B cell (primary cell): ENCODE measurements at places on chromosomes 12 and 14.

DNA sequence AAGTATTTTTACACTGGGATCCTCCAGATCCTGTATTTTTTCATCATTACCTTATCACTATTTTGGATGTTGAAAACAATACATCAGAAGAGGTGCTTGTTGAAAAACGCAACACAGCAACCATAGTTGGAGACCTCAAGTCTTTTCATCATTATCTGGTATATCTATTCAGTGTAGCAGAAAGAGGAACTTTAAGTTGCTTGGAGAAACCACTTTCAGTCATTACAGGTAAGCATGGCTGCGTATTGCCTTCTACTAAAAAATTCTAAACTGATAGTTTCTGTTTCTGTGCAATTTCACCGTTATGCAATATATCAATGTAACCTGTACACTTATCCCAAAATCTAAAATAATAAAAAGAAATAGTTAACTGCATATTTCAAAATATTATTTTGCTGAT lies 32.2 kb upstream of the PTPRQ start:
- H3K36me3 ChIP-seq: no peaks in the 10 kb centered on the region
- no peak for DNase-seq
- H3K4me3 ChIP-seq: no peak overlapping the region
- no peaks in the 10 kb centered on the region for H3K27me3 ChIP-seq

DNA sequence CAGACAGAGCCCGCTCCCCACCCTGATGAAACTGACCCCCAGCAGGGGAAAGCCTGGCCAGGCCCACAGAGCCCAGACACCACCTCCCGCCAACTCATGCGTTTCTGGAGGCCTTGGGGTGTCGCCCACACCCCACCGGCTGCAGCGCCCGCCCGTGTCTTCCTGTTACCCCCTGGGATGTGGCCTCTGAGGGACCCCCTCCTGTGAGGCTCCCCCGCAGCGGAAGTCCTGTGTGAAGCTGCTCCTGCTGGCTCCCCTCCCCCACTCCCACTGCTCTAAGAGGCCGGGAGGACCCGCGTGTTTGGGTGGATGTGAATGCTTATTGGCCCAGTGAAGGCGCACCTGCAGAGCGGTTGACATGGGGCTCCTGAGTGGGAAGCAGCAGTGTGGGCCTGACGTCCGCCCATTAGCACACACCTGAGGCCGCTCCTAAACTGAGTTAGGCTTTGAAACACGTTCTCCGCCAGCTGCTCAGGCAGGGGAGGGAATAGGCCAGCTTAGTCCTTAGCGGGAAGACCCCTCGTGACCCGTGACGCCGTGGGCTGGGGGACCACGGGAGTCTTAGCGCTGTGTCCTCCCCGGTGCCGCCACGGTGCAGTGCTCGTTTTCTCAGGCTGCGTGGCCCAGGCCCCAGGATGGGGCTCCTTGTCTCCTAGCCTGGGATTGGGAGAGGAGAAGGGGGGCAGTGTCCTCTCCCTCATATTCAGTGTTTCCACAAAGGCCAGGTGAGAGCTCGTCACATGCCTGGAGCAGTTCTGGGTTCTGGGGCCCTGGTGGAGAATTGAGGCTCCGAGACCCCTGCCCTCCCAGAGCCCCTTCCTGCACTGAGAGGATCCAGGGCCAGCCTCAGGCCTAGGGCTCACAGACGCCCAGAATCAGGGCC lies 323.4 kb upstream of the SFSWAP start:
- no peak overlapping the region for H3K4me3 ChIP-seq
- H3K27ac ChIP-seq: no peak overlapping the region
- no peaks in the 10 kb centered on the region for H3K4me1 ChIP-seq
- no peaks in the 10 kb centered on the region for H3K27me3 ChIP-seq
- no peaks in the 10 kb centered on the region for H3K36me3 ChIP-seq

GRCh38 chr12:25653487-25654175 lies 100.5 kb upstream of the LMNTD1 start:
- DNase-seq: no peak
- H3K27ac ChIP-seq: no peak overlapping the region
- no peak overlapping the region for H3K4me3 ChIP-seq
- no peaks in the 10 kb centered on the region for H3K36me3 ChIP-seq
- no peaks in the 10 kb centered on the region for H3K27me3 ChIP-seq

- H3K4me1 ChIP-seq: no peaks in the 10 kb centered on the region
- H3K27me3 ChIP-seq: no peaks in the 10 kb centered on the region
- H3K27ac ChIP-seq: no peak overlapping the region
- H3K4me3 ChIP-seq: no peak overlapping the region
- no peaks in the 10 kb centered on the region for H3K36me3 ChIP-seq
- DNase-seq: no peak
These were observed 209.1 kb downstream of the TTC7B start for GRCh38 chr14:90607141-90607540.

GRCh38 chr14:36784541-36784940 lies 122.9 kb downstream of the PAX9 start:
- H3K27ac ChIP-seq: no peak overlapping the region
- no peak for DNase-seq
- no peaks in the 10 kb centered on the region for H3K27me3 ChIP-seq
- no peaks in the 10 kb centered on the region for H3K4me1 ChIP-seq
- no peaks in the 10 kb centered on the region for H3K36me3 ChIP-seq

GRCh38 chr14:77421201-77421600 lies 2.1 kb downstream of the NOXRED1 start:
- H3K4me1 ChIP-seq: no peaks in the 10 kb centered on the region
- H3K36me3 ChIP-seq: peaks cover 6% of the 10 kb centered on the region

GRCh38 chr12:39205969-39206368 lies 237.0 kb downstream of the KIF21A start:
- H3K27ac ChIP-seq: no peak overlapping the region
- H3K4me3 ChIP-seq: no peak overlapping the region
- no peak for DNase-seq
- H3K36me3 ChIP-seq: no peaks in the 10 kb centered on the region
- no peaks in the 10 kb centered on the region for H3K27me3 ChIP-seq

DNA sequence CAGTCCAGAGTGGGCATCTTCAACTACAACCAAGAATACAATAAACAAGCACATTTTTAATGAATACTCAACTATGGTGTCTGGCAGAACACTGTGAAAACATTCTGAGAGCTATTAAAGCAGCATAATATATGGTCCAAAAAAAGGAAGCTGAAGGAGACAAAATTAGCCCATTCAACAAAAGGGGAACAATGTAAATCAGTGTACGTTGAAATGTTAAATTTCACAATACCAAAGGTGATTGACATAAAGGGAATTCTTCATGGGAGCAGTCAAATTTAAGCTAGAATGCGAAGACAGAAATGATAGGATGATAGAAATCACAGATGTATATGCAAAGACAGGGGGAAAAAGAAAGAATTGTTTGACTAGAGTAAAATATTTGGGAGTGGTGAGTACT lies 41.3 kb upstream of the SYCP3 start:
- DNase-seq: no peak
- no peaks in the 10 kb centered on the region for H3K27me3 ChIP-seq
- peaks cover 6% of the 10 kb centered on the region for H3K36me3 ChIP-seq
- peaks cover 7% of the 10 kb centered on the region for H3K4me1 ChIP-seq
- no peak overlapping the region for H3K4me3 ChIP-seq
- no peak overlapping the region for H3K27ac ChIP-seq

- no peaks in the 10 kb centered on the region for H3K36me3 ChIP-seq
- H3K4me3 ChIP-seq: no peak overlapping the region
- H3K27me3 ChIP-seq: no peaks in the 10 kb centered on the region
- DNase-seq: no peak
- H3K27ac ChIP-seq: no peak overlapping the region
These were observed 210.6 kb upstream of the ABCD2 start for GRCh38 chr12:39830171-39830570.

- no peak overlapping the region for H3K4me3 ChIP-seq
- H3K36me3 ChIP-seq: no peaks in the 10 kb centered on the region
- H3K4me1 ChIP-seq: peaks cover 8% of the 10 kb centered on the region
- DNase-seq: no peak
These were observed 4.6 kb upstream of the SAMD4A start for GRCh38 chr14:54562334-54562733.

DNA sequence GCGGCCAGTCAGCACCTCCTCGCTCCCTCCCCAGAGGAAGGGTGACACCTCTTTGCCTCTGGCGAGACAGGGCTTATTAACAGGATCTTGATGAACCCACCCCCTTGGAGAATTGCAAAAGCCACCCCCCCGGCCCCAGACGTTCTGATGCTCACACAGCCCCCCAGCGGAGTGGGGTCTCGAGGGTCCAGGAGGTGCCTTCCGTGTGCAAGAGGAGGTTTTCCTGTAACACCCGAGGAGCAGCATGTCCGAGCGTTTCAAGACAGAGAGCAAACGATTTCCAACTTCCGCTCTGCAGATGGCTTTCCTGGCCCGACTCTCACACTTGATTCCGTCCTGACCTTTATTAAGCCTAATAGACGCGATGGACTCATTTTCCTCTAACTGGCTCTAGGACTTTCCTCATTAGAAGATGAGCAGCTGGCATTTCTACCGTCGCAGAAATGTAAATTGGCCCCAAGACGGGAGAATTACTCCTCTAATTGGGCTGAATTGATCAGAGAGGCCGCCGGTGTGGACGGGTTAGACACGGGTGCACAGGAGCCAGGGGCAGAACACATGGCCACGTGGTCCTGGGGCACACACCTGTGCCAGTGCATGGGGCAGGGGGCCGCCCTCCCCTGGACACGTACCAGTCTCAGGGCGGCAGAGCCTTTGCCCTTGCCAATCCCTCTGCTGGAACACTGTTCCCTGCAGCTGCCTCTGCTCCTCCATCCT lies 84.4 kb downstream of the NOC4L start:
- H3K36me3 ChIP-seq: no peaks in the 10 kb centered on the region
- H3K4me1 ChIP-seq: no peaks in the 10 kb centered on the region
- no peaks in the 10 kb centered on the region for H3K27me3 ChIP-seq
- no peak overlapping the region for H3K4me3 ChIP-seq
- no peak overlapping the region for H3K27ac ChIP-seq
- no peak for DNase-seq

DNA sequence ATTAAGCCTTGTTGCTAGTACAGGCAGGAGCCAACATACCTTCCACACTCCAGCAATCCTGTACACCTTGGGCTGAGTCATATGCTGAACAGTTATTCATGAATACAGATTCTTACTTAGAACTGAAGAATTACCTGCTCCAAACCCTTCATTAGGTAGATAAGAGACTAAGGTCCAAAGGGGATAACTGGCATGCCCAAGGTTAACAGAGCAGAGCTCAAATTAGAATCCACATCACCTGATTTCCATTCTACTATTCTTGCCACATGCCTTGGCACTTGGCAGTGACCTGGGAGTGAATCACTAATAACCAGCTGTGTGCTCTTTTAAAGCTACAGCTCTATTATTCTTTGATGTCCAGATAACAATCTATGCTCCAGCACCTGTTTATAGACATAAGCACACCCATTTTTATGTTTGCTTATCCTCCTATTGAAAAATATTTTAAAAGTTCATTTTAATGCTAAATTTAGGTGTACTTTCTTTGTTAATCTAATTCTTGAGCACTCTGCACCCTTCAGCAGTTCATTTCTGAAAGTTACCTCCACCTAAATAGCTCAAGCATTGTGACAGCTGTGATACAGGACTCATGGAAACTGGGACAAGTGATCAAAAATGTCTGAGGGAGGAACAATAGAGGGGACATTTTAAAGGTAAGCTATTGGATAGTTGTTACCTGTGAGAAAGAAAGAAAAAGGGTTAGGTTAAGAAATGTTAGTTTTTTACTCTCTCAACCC lies 19.4 kb downstream of the LPCAT3 start:
- H3K27me3 ChIP-seq: no peaks in the 10 kb centered on the region
- no peak for DNase-seq
- H3K4me1 ChIP-seq: no peaks in the 10 kb centered on the region

- no peaks in the 10 kb centered on the region for H3K27me3 ChIP-seq
- peaks cover 4% of the 10 kb centered on the region for H3K36me3 ChIP-seq
These were observed 49.1 kb downstream of the R3HDM2 start for GRCh38 chr12:57381693-57382220.

- no peaks in the 10 kb centered on the region for H3K36me3 ChIP-seq
- peaks cover 19% of the 10 kb centered on the region for H3K4me1 ChIP-seq
- peak overlapping the region; percentile 5 for H3K27ac ChIP-seq
These were observed 2.1 kb downstream of the BICD1 start for GRCh38 chr12:32108787-32109186.

DNA sequence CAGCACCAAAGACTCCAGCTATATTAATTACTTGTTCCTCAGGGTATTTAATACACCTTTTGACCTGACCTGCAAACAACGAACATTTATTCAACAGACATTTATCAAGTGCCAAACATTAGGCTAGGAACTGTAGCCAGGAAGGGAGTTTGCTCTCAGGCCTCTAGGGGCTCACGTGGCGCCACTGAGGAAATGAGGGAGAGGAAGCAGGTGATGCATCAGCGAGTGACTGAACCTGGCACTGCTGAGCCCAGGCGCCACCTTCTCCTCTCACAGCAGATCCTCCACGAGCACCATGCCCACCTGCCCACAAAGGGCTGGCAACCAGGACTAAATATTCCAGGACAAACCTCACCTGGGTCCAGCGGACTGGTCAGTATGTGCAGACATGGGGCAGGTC lies 50.2 kb downstream of the SETD3 start:
- H3K4me3 ChIP-seq: no peak overlapping the region
- no peaks in the 10 kb centered on the region for H3K27me3 ChIP-seq
- H3K36me3 ChIP-seq: peaks cover 24% of the 10 kb centered on the region
- H3K27ac ChIP-seq: no peak overlapping the region
- H3K4me1 ChIP-seq: peaks cover 6% of the 10 kb centered on the region

DNA sequence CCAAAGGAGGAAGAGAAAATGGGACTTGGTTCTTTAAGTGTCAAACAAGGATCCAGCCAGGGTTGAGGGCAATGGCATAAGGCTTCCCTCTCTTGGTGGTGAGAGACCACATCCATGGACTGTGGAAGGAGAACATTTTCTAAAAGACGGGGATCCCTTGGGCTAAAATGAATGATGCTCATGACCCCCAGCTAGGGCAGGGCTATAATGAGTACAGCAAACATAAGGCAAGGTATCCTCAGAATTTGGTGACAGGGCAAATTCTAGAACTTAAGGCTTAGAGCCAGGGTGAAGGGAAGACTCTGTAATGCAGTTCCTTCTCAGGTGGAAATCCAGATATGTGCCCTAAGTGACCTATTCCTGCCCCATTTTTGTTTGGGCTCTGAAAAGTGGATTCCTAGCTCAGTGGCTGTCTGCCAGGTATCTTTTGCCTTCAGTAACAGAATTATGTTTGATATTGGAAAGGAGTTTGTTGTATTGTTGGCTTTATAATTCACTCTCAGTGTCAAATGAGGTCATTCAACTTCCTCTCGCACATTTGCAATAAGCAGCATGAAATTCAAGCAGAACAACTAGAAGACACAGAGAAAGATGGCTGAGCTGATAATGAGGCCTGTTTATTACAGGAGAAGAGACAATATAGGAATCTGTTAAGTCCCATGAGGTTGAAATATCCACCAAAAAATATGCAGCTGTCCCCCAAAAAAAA lies 76.8 kb downstream of the DAD1 start:
- no peaks in the 10 kb centered on the region for H3K36me3 ChIP-seq
- no peak overlapping the region for H3K4me3 ChIP-seq
- peaks cover 51% of the 10 kb centered on the region for H3K4me1 ChIP-seq
- H3K27me3 ChIP-seq: no peaks in the 10 kb centered on the region
- DNase-seq: no peak
- H3K27ac ChIP-seq: no peak overlapping the region

- no peaks in the 10 kb centered on the region for H3K36me3 ChIP-seq
- H3K27ac ChIP-seq: no peak overlapping the region
- H3K4me1 ChIP-seq: peaks cover 8% of the 10 kb centered on the region
- H3K27me3 ChIP-seq: no peaks in the 10 kb centered on the region
- no peak overlapping the region for H3K4me3 ChIP-seq
These were observed 117.7 kb downstream of the SLC38A6 start for GRCh38 chr14:61098721-61099120.

- no peaks in the 10 kb centered on the region for H3K27me3 ChIP-seq
- no peaks in the 10 kb centered on the region for H3K4me1 ChIP-seq
- H3K27ac ChIP-seq: no peak overlapping the region
- H3K4me3 ChIP-seq: no peak overlapping the region
- no peaks in the 10 kb centered on the region for H3K36me3 ChIP-seq
These were observed 92.8 kb downstream of the SLC15A5 start for GRCh38 chr12:16184681-16185080.
